Activated CD4-positive, alpha-beta T cell treated with anti-CD3 and anti-CD28 coated beads for 36 hours (primary cell): ENCODE measurements at places on chromosomes 11 and 22. TPM values are rescaled to one million over a fixed set of nuclear protein-coding genes. Genes with fewer than 3 reads are reported as not detected.

DNA sequence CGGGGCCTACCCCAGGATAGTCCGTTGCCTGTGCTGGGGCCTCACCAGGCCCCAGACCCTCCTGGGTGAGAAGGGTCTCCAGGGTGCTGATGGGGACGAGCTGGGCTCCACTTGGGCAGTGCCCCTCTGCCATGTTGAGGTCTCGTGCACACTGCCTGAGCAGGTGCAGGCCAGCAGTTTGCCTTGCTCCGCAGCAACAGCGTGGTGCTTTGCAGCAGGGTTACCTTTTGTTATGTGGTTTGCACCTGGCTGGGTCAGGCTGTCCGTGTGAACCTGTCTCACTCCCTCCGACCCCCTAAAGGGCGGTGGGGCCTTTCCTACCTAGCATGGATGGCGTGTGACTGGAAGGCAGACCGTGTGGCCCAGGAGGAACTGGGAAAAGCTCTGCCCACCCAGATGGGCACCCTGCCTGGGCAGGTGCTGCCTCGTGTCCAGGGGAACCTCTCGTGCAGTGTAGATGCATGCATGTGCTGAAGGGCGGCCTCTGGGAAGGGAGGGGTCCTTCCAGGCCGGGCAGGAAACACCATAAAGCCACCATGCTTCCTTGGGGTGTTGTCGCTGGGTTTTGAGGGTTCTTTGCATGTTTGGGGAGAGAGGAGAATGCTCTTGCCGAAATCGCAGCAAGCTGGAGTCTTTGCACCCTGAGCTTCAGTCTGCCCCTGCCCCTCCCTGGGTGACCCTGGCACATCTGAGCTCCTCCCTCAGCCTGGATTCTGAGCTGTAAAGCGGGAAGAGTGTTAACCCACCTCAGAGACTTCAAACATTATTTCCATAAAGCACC, 75.4 kb upstream of the PPARA start:
- DNase-seq, result no peak
- no peak overlapping the region for H3K27ac ChIP-seq
- H3K36me3 ChIP-seq, result peaks cover 3% of the 10 kb centered on the region
- peak overlapping the region; percentile 8 for H3K4me3 ChIP-seq
- H3K27me3 ChIP-seq, result no peaks in the 10 kb centered on the region
- peaks cover 25% of the 10 kb centered on the region for H3K4me1 ChIP-seq

GRCh38 chr11:1637628-1638027, 8.1 kb downstream of the KRTAP5-5 start:
- DNase-seq, result no peak
- no peak overlapping the region for H3K27ac ChIP-seq
- no peaks in the 10 kb centered on the region for H3K36me3 ChIP-seq
- no peaks in the 10 kb centered on the region for H3K4me1 ChIP-seq
- peaks cover 5% of the 10 kb centered on the region for H3K27me3 ChIP-seq

GRCh38 chr11:112166562-112166961, 610 bp upstream of the TEX12 start:
- peaks cover 20% of the 10 kb centered on the region for H3K27me3 ChIP-seq
- no peak overlapping the region for H3K4me3 ChIP-seq
- H3K27ac ChIP-seq, result no peak overlapping the region
- no peaks in the 10 kb centered on the region for H3K36me3 ChIP-seq
- DNase-seq, result no peak

DNA sequence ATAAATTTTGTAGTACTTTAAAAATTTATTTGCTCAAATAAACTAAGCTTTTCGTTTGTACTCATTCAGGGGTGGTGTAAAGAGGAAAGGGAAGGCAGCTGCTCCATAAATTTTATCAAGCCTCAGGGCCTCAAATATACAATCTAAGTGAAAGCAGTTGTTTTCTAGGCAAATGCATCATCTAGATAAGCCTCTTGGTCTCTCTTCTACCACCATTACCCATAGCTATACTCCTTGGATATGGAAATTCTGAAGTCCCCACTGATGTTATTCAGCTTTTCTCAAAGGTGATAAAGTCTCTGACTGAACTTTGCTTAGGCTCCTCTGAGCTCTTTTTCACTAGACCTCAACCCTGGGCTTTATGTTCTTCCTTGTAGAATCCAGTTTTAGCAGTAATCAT, 1313.1 kb downstream of the JRKL start:
- H3K4me3 ChIP-seq, result no peak overlapping the region
- H3K27ac ChIP-seq, result no peak overlapping the region
- DNase-seq, result no peak
- no peaks in the 10 kb centered on the region for H3K27me3 ChIP-seq

Gene TBX10
- not detected for total RNA-seq

Gene DEFB108B
- not detected for total RNA-seq

Gene TMPRSS4
- total RNA-seq, result not detected

GRCh38 chr22:41485033-41485432, 16.1 kb downstream of the ACO2 start:
- H3K4me1 ChIP-seq, result peaks cover 24% of the 10 kb centered on the region
- no peak overlapping the region for H3K27ac ChIP-seq
- peaks cover 2% of the 10 kb centered on the region for H3K36me3 ChIP-seq
- no peak overlapping the region for H3K4me3 ChIP-seq
- H3K27me3 ChIP-seq, result no peaks in the 10 kb centered on the region
- no peak for DNase-seq

- no peaks in the 10 kb centered on the region for H3K4me1 ChIP-seq
- no peaks in the 10 kb centered on the region for H3K36me3 ChIP-seq
- H3K27ac ChIP-seq, result no peak overlapping the region
- peaks cover 13% of the 10 kb centered on the region for H3K27me3 ChIP-seq
- H3K4me3 ChIP-seq, result no peak overlapping the region
Observed at GRCh38 chr11:12410006-12410728, 32.8 kb downstream of the PARVA start.

DNA sequence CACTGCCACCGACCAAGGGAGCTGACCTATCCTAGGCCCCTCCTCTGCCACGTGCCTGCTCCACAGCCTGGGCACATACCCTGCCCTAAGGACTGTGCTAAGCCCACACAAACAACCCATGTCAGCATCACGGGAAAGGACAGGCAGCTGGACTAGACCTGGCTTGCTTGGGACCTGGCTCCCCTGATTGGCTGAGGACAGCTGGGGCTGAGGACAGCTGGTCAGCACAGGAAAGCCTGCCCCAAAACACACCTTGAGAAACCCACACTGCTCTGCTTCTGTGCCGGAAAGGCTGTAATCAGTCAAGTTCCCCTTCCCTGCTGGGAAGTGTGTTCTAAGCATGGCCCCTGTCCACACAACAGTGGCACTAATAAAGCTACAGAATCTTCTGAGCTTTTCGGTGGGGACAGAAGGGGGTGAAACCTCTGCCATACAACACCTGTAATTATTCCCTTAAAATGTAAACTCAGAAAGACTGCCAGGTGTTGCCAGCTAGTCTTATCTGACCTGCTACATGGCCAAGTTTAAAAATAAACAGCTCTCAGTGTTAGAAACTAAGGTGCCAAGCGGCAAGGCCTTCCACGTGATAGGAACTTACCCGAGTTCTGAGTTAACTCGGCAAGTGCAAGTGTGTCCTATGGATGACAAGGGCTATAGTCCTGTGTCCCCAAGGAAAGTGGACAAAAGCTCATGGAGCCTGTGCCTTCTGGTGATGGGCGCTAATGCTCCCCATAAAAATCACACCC, 35.7 kb upstream of the ARFGAP3 start:
- no peak for DNase-seq
- peaks cover 46% of the 10 kb centered on the region for H3K4me1 ChIP-seq
- peaks cover 12% of the 10 kb centered on the region for H3K36me3 ChIP-seq
- H3K27ac ChIP-seq, result no peak overlapping the region
- no peak overlapping the region for H3K4me3 ChIP-seq

DNA sequence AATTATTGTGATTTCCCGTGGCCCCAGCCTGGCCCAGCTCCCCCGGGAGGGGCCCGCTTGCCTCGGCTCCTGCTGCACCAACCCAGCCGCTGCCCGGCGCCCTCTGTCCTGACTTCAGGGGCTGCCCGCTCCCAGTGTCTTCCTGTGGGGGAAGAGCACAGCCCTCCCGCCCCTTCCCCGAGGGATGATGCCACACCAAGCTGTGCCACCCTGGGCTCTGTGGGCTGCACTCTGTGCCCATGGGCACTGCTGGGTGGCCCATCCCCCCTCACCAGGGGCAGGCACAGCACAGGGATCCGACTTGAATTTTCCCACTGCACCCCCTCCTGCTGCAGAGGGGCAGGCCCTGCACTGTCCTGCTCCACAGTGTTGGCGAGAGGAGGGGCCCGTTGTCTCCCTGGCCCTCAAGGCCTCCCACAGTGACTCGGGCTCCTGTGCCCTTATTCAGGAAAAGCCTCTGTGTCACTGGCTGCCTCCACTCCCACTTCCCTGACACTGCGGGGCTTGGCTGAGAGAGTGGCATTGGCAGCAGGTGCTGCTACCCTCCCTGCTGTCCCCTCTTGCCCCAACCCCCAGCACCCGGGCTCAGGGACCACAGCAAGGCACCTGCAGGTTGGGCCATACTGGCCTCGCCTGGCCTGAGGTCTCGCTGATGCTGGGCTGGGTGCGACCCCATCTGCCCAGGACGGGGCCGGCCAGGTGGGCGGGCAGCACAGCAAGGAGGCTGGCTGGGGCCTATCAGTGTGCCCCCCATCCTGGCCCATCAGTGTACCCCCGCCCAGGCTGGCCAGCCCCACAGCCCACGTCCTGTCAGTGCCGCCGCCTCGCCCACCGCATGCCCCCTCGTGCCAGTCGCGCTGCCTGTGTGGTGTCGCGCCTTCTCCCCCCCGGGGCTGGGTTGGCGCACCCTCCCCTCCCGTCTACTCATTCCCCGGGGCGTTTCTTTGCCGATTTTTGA, 3.3 kb upstream of the ANKRD13D start:
- peak; percentile 43 for DNase-seq
- no peaks in the 10 kb centered on the region for H3K27me3 ChIP-seq
- H3K27ac ChIP-seq, result peak overlapping the region; percentile 97
- peaks cover 48% of the 10 kb centered on the region for H3K36me3 ChIP-seq
- H3K4me1 ChIP-seq, result peaks cover 41% of the 10 kb centered on the region

Gene SPDYC
- not detected for total RNA-seq

GRCh38 chr11:62823677-62824076, 8.2 kb downstream of the STX5 start:
- peaks cover 39% of the 10 kb centered on the region for H3K36me3 ChIP-seq
- no peak overlapping the region for H3K4me3 ChIP-seq
- no peak overlapping the region for H3K27ac ChIP-seq
- no peaks in the 10 kb centered on the region for H3K27me3 ChIP-seq
- H3K4me1 ChIP-seq, result peaks cover 2% of the 10 kb centered on the region

GRCh38 chr11:100984668-100985067, 144.9 kb downstream of the PGR start:
- H3K4me3 ChIP-seq, result no peak overlapping the region
- no peaks in the 10 kb centered on the region for H3K36me3 ChIP-seq
- H3K27me3 ChIP-seq, result no peaks in the 10 kb centered on the region
- no peaks in the 10 kb centered on the region for H3K4me1 ChIP-seq

DNA sequence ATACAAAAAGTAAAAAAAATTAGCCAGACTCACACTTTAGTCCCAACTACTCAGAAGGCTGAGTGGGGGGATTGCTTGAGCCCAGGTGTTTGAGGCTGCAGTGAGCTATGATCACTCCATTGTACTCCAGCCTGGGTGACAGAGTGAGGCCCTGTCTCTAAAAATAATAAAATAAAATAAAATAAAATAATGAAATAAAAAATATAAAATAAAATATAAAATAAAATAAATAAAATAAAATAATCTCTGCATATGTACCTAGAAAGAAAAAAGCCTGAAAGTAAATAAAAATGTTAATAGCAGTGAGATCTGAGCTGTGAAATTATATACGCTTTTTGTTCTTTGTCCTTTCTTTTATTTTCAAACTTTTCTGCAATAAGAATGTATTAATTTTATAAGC, 17.1 kb upstream of the LRP5 start:
- no peaks in the 10 kb centered on the region for H3K36me3 ChIP-seq
- H3K4me3 ChIP-seq, result no peak overlapping the region
- DNase-seq, result no peak
- H3K27ac ChIP-seq, result no peak overlapping the region
- H3K4me1 ChIP-seq, result no peaks in the 10 kb centered on the region
- H3K27me3 ChIP-seq, result no peaks in the 10 kb centered on the region

- no peaks in the 10 kb centered on the region for H3K4me1 ChIP-seq
- no peak overlapping the region for H3K4me3 ChIP-seq
- no peaks in the 10 kb centered on the region for H3K27me3 ChIP-seq
- no peak overlapping the region for H3K27ac ChIP-seq
- no peaks in the 10 kb centered on the region for H3K36me3 ChIP-seq
- DNase-seq, result no peak
Observed at GRCh38 chr11:71102251-71102995, 150.0 kb downstream of the SHANK2 start.

GRCh38 chr11:26062660-26063059, 269.3 kb upstream of the ANO3 start:
- no peaks in the 10 kb centered on the region for H3K27me3 ChIP-seq
- H3K36me3 ChIP-seq, result no peaks in the 10 kb centered on the region
- no peak overlapping the region for H3K27ac ChIP-seq
- H3K4me1 ChIP-seq, result no peaks in the 10 kb centered on the region
- DNase-seq, result no peak

DNA sequence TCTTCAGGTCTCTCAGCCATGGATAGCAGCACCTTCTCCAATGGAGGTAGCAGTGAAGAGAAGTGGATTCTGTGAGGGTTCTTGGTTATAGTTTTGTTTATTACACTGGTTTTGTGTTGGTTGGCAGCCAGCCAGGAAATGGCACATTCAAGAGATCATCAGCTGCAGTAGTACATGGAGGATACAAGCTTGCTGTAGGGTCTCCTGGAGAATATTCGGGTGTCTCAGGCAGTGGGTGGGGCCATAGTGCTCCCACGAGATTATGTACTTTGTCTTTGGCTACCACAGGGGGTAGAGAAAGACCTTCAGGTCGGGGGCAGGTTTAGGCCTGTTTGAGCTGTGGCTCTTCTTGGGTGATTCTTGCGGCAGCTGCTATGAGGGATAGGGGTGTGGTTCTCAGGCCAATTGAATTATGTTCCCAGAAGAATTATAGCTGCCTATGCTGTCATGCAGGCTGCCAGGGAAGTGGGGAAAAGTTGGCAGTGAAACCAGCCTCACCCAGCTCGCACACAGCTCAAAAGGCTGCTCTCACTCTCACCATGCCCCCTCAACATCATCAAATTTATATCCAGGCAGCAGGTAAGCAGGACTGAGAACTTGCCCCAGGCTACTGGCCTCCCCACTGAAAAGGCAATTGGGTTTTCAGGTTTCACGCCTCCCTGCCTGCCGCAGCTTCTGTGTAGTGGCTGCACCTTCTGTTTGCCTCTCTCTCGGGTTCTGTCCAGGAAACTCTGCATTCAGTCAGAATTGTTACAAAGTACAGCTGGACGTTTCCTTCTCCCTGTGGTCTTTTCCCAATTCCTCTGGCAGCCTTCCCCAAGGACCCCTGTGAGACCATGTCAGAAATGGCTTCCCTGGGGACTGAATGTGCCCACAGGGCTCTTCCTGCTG, 435.5 kb downstream of the LUZP2 start:
- H3K4me3 ChIP-seq, result no peak overlapping the region
- DNase-seq, result no peak
- H3K36me3 ChIP-seq, result no peaks in the 10 kb centered on the region
- H3K4me1 ChIP-seq, result no peaks in the 10 kb centered on the region
- no peaks in the 10 kb centered on the region for H3K27me3 ChIP-seq

Gene KCNA4
- total RNA-seq, result not detected
